ENCODE measurements at places on chromosomes 2 and 18.

DNA sequence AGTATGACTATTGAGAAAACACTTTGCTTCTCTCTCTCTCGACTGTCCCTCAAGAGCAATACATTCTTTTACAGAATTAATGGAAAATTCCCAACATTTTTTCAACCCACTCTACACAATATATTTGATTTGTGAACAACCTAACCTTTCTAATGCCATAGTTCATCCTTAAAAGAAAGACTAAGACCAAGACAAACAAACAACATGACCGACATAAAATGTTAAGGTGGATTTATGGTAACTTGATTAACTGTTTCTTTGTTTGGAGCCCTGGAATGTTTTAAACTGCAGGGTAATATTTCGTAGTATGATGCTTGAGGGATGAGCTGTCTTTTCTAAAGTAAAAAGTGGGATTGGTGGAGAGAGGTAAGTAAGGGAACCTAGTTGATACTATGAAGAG lies 738.2 kb downstream of the MBD2 start:
- DNase-seq, result no peak

DNA sequence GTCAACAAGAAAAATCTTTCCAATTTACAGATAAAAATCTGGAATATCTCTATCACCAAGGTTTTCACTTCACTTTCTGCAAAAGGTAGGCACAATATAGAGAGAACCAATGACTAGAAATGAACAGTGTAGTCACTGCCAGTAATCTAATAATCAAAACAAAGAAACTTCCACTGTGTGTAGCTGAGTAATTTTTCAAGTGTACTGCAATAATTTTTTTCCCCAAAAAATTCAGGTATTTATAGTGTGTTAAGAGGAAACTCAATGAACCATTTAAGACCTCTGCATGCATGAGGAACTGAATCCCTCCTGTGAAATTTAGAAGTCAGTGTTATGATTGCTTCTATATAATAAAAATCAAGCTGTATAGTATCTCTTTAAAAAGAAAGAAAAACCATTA lies 121.8 kb downstream of the MEMO1 start:
- DNase-seq, result no peak

DNA sequence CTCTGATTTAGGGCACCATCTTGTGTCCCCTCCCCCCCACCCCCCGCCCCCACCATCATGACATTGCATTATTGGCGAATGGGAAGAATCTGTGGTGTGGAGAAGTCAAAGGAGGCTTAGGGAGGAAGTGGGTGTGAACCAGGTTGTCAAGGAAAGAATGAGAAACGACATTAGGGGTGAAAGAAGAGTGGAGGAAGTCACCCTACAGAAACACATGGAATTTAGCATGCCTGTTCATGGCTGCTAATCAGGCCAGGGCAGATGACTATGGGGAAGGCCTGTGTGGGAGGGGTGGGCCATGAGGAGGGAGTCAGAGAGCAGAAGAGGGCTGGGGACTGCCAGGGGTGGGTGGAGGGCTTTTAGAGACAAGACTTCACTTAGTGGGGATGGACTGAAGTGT lies 81.6 kb downstream of the AOX1 start:
- no peak for DNase-seq

DNA sequence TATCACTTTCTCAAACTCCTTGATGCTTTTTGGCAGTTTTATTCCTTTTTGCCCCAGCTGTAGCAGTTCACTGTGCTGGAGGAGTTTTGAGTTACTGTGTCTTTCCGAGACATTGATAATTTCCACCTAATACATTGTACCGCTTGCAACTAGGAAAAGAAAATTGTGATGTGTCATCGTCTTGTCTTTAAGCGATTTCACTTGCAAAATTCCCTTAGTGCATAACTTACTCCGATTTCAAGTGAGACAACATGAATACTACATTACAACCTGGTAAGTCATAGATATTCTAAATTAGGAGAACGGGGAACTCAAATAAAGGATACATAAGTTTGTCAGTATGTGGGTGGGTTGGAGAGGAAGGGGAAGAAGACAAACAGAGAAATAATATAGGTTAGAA lies 340.5 kb upstream of the KYNU start:
- DNase-seq, result no peak

DNA sequence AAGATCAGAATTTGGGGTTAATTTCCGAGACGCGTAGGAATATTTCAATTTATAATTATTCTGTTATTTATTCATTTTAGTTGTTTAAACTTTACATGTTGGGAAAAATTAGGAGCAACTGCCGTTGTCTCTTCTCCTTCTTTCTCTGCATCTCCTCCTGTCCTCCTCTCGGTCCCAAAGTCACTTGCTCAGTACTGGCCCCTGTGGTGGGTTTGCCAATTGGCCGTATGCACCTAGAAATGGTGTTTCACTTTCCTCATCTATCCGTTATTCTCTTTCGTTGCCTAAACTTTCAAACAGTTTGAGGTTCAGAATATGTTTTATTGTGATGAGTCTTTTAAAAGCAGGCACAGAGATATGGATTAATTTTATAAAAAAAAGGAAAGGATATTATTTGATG lies 517.9 kb downstream of the PLCL1 start:
- DNase-seq, result no peak

DNA sequence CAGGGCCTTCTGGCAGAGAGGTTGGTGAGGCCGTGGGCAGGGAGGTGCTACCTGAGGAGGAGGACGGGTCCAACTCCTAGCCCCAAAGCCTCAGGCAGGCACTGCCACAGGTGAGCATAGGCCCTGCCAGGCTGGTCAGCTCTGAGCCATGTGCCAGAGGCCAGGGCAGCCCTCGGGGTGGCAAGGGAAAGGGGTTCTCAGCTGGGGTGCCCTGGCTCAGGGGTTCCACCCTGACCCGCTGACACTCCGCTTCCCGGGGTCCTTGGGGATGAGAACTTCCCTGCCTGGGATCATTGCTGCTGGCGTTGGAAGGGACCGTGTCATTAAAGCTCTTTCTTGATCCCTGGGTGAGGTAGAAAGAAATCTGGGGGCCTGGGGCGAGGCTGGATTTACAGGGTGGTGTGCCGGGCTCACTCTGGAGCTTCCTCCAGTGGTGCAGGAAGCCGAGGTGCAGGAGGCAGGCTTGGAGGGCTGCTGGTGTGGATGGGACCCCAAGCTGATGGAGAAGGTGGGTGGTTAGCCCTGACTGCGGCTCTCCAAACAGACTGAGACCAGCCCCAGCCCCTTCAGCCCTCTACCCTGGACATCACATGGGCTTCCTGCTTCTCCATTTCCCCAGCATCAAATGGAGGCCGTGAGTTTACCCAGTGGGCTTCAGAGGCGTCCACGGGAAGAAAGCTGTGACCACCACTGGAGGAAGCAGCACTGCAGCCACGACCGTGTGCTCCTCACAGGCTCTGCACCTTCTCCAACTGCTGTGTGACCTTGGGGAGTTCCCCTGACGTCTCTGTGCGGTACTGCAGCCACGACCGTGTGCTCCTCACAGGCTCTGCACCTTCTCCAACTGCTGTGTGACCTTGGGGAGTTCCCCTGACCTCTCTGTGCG lies 295.2 kb downstream of the NDUFA10 start:
- no peak for DNase-seq

DNA sequence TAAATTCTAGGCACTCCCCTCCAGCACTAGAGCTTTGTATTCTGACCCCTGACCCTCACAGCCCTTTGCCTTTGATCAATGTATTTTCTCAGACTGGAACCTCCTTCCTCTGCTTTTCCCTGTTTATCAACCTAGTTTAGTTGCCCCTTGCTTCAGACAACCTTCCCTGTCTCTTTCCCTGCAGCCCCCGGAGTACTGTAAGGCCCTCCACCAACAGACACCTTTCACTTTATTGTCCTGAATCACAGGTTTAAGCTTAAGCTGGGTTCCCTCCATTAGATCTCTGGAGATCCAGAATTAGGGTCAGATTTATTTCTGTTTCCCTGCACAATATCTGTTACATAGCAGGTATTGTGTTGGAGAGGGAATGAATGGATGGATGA lies 140.2 kb downstream of the DDX1 start:
- no peak for DNase-seq

DNA sequence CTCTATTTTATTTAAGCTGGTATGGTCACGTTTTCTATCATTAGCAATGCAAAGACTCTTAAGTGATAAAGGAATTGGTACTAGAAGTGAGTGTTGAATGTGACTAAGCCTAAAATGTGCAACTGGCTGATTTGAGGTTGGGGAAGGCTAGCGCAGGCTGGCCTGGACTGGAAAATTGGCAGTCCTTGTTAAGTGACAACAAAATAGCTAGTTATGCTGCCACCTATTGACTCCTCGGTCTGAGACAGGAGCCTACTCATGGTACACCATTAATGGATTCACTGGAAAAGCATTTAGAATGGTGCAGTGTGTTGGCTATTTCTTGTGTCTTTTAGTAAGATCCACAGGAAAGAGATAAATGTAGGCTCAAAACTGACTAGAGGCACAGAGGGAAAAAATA lies 5.7 kb upstream of the WIPF1 start:
- no peak for DNase-seq

DNA sequence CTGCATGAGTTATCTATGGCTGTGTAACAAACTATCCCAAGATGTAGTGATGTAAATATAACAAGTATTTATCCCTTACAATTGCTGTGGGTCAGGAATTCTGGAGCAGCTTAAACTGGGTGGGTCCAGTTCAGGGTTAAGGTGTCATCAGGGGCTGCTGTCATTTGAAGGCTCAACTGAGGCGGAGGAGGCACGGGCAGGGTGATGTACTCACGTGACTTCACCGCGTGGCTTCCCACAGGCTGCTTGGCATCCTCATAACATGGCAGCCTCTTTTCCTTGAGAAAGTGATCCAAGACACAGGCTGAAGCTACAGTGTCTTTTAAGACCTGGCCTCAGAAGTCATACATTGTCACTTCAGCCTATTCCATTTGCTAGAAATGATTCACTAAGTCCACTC lies 125.8 kb downstream of the PTGR3 start:
- no peak for DNase-seq

- no peak for DNase-seq
Observed at GRCh38 chr18:47997338-47997780, 66.9 kb upstream of the SMAD2 start.

GRCh38 chr2:205969584-205969983 lies 116.4 kb downstream of the INO80D start:
- no peak for DNase-seq

- DNase-seq, result no peak
Observed at GRCh38 chr2:202612145-202612544, 22.6 kb upstream of the FAM117B start.

GRCh38 chr2:132276571-132276981 lies 114.8 kb upstream of the ANKRD30BL start:
- DNase-seq, result no peak
